ENCODE measurements at places on chromosomes 2 and 18.

GRCh38 chr2:64846177-64846576 is 143.0 kb upstream of the SLC1A4 start:
- DNase-seq, result no peak

DNA sequence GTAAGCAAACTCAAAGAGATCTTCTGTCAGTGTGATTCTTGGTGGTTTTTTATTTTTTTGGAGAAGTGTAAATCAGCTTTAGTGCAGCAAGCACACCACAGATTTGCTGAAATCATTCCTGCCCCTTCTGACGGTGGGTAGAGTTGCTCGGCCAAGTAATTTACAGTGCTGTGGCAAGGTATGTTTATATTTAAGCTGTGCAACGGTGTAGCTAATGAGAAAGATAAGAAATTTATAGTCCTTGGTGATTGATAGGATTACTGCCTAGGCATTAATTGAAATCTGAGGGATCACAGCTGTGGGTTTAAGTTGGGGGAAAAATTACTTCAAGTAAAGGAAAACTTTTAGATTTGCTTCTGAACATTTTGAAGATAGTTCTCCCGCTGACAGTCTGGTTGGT is 286.6 kb downstream of the AGAP1 start:
- no peak for DNase-seq

- DNase-seq, result no peak
Observed at GRCh38 chr18:55833543-55833942, 245.6 kb upstream of the TCF4 start.

DNA sequence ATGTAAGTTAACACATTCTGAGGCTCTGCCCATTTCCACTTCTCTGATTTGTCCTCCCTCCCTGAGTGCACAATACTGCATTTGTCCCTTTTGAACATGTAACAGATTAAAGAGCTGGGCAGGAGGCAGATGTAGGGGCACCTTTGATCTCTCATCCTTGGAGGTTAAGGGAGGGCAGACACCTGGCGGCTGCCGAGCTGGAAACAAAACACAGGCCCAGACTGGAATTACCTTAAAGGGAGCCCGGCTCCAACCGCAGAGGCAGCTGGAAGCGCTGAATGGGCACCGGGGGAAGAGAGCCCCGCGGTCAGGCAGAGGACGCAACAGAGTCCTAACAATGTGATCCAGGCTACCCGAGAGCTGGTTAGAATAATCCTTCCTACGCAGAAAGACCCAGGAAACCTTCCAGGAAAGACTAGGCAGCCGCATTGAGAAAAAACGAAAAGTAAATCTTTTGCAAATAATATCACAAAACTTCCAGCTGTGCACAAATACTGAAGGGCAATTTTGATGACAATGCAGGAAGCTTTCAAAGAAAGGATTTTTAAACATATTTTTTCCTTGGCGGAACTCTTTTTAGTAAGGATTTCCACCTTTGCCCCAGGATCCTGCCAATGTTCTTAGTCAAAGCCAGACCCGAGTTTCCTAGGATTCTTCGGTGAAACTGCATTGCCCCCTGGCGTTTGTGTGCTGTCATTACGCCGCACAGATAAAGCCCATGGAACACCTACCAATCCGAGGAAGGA is 216.0 kb downstream of the TGIF1 start:
- DNase-seq, result peak; percentile 49

Data from stimulated activated CD4-positive, alpha-beta T cell treated with anti-CD3 and anti-CD28 coated beads, TNF-alpha, amount 100 ng/mL, for 4 hours (primary cell).